ENCODE measurements at places on chromosomes 6 and 20.

DNA sequence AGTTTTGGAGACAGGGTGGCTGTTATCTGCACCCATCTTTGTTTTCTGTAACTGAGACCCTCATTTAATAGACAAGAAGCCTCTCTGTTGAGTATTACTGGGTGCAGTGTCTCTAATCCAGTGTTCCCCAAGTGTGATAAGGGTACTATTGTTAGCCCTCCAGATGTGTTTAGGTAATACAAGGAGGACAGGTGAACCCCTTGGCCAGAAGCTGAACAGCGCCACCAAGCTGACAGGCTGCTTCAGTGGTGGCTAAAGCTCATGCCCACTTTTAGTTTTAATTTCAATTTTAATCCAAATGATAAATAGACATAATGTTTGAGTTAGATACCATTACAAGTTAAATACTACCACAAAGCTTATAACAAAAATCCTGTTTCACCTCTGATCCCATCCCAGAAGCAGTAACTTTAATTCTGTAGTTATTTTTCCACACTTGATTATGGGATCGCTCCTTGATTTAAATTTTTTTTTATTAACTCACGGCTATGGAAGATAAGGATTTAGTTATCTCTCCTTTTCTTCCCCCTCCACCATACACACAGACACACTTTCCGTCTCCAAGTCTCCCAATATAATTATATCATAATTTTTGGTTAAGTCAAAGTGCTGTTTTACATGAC lies 8.4 kb upstream of the STK35 start:
- DNase-seq: no peak

DNA sequence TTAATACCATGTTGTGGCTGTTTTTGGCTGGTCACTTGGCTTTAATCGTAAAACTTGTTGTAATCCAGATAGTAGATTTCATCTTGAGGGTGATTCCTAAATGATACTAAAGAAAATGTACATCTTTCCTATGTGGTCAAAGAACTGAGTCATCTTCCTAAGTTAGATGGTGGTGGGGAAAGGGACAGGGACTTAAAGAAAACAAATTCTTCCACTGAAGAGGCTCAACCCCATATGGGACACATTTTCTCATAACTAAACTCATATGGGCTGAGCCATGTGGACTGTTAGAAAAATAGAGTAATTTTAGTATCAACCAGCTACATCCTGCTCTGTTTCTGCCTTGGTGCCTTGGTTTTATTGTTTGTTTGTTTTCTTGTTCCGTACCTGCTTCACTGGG lies 155.8 kb downstream of the TSHZ2 start:
- no peak for DNase-seq

GRCh38 chr20:31488115-31488514 lies 13.0 kb downstream of the REM1 start:
- DNase-seq: no peak

DNA sequence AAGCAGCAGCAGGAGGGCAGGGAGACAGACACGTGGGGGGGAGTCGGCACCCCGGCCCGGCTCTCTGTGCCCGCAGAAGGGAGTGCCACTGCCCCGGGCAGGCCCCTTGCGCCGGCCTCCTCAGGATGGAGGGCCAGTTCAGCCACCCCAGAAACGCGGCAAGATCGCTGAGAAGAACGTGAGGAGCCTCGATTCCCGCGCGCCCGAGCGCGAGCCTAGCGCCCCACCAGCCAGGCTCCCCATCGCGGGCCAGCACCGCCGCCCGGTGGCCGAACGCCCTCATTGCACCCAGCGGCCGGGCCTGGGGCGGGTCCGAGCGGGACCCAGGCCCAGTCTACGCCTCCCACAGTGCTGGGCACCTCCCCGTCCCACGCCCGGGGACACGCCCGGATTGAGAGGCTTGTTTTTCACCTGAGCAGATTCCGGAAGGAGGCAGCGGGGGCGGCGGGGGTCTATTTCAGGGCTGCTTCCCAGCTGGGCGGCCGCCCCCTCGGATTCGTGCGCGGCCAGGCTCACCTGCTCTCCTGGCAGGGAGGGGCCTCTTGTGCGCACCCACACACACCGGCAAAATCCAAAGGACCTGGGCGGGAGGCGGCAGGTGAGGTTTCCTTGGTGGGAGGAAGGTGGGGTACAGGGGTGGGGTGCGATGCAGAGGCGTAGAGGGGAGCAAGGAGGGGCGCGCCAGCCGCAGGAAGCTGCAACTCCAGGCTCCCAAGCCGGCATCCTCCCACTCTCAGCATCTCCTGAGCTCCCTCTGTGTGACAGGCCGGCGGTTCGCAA lies 9.0 kb upstream of the GRM4 start:
- peak; percentile 14 for DNase-seq

GRCh38 chr20:43102394-43102793 lies 87.3 kb downstream of the PTPRT start:
- DNase-seq: no peak

DNA sequence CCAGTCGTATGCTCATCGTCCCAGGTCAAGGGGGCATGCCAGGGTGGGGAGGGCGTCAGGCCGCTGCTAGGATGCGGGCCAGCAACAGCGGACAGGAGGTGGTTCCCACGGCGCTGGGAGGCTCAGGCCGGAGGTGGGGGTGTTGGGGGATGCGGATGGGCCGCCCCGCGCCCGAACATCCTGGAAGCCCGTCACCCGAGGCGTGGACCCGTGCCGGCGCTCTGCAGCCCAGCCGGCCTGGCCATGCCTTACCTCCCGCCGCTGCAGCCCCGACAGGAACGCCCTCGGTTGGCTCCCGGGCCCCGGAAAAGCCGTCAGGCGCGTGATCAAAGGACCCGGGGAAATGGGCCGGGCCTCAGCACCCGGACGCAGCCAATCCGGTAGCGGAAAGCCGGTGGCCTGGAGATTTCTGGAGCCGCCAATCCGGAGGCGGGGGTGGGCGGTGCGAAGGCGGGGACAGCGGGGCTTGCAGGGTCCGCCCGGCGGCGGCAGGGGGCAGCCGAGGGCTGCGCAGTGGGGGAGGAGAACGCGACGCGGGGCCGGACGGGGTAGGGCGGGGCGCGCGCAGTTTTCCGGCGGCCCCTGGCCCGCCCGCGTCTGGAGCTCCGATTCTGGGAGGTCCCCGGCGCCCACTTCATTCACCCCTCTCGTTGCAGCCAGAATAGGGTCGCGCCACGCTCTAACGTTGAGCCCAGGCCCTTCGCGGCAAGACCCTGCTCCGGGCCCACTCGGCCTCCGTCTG lies at the start of gene SMIM29:
TSS of gene SMIM29 (minus strand) at position 280 of the 742 bp plus-strand sequence. CDS start 1,215 bp downstream, outside the sequence.
- peak; percentile 95 for DNase-seq

- no peak for DNase-seq
These were observed 270.3 kb upstream of the ECI2 start for GRCh38 chr6:4405621-4406212.

DNA sequence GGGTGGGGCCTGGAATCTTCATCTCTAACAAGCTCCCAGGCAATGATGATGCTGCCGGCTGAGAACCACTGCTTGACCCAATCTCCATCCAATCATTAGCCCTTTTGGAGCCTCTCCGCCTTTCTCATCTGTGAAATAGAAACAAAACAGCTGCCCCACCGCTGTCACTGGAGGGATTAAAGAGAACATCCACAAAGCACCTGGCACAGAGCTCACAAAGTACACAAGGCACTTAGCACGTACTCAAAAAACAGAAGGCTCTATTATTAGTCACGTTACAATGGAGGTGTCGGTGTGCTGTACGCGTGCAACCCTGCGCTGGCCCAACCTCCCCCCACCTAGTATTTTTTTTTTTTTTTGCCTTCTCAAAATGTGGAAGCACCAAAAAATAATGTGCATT lies 213.5 kb upstream of the ARID1B start:
- DNase-seq: no peak

DNA sequence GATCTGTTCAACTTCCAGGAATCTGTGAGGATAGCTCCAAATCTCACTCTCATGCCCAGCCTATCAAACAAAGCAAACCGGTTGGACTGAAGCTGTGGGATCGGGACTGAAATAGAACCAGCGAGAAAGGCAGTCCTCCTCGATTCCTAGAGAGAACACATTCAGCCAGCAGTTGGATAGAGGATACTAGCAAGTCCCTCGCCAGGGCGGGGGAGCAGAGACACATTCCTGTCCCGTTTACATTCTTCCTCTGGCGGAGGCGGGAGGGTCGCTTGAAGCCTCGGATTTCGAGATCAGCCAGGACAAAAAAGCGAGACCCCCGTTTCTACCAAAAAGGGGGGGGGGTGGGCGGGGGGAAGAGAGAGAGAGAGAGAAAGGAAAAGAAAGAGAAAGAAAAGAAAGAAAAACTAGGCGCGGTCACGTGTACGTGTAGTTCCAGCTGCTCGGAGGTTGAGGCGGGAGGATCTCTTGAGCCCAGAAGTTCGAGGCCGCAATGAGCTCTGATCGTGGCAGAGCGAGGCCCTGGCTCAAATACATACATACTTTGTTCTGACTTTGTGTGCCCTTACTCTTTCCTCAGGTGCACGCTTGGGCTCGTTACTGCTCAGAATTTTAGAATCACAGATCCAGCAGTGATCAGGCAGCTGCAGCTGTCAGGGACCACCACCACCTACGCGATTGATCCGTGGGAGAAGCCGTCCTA lies 19.5 kb downstream of the ZNF311 start:
- DNase-seq: no peak

Data from hematopoietic multipotent progenitor cell treated with erythropoietin and hydrocortisone succinate and interleukin-3 and kit ligand, for 15 days (in vitro differentiated cells).